ENCODE measurements at places on chromosomes 3 and 15.

- DNase-seq, result no peak
Observed at GRCh38 chr3:48595075-48595525, at the start of gene COL7A1. Gene COL7A1 (minus strand): TSS chr3:48595329. CDS start chr3:48595159, 170 bp downstream.

DNA sequence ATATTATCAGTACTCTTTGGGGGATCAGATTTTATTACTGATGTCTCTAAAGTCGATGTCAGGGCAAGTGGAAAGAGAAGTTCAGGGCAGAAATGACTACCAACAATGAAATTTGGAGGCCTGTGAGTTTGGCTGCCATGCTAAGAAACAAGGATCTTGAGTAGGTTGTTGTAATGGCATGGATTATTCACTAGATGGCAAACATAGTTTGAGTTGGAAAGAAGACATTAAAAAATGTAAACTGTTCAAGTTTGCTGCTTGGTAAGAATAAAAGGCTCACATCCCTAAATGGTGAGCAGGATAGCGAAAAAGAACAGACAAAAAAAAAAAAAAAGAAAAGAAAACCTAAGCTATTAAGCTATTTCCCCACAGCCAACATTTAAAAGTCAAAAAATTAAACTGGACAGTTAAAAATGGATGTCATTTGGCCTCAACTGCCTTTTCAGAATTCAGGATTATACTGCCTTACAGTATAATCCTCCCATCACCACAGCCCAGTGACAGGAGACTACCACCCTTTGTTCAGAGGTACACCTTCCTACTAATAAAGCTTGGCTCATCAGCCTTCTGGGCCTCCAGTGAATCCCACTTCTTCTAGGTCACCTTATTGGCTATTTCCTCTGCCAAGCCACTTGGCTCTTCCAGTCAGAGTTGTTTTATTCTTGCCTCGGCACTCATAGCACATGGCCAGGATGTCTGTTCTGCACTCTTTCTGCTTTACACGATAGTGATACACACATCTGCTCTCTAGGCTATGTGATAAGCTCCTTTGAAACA, 163.7 kb downstream of the PLD1 start:
- DNase-seq, result peak; percentile 59

GRCh38 chr15:88454236-88454635, 13.0 kb downstream of the MRPL46 start:
- DNase-seq, result no peak

GRCh38 chr3:5197022-5197421, 9.5 kb downstream of the EDEM1 start:
- no peak for DNase-seq
